ENCODE measurements at places on chromosomes 4 and X. TPM values are rescaled to one million over a fixed set of nuclear protein-coding genes. Genes with fewer than 3 reads are reported as not detected.

The VSIG1 gene
- total RNA-seq: 0.38 TPM

The XAGE1A gene
- total RNA-seq: not detected

The ARMCX1 gene
- total RNA-seq: 26.9 TPM

The RNF212 gene
- total RNA-seq: 2.8 TPM

The SATL1 gene
- total RNA-seq: 0.21 TPM

All from endodermal cell (in vitro differentiated cells).